ENCODE measurements at places on chromosomes 3 and 15.

- no peak for DNase-seq
These were observed 262.8 kb upstream of the TBL1XR1 start for GRCh38 chr3:177460047-177460446.

GRCh38 chr3:196643201-196643749 is 3.8 kb downstream of the NRROS start:
- DNase-seq = no peak

GRCh38 chr3:72914383-72914782 is 26.5 kb downstream of the GXYLT2 start:
- DNase-seq = no peak

DNA sequence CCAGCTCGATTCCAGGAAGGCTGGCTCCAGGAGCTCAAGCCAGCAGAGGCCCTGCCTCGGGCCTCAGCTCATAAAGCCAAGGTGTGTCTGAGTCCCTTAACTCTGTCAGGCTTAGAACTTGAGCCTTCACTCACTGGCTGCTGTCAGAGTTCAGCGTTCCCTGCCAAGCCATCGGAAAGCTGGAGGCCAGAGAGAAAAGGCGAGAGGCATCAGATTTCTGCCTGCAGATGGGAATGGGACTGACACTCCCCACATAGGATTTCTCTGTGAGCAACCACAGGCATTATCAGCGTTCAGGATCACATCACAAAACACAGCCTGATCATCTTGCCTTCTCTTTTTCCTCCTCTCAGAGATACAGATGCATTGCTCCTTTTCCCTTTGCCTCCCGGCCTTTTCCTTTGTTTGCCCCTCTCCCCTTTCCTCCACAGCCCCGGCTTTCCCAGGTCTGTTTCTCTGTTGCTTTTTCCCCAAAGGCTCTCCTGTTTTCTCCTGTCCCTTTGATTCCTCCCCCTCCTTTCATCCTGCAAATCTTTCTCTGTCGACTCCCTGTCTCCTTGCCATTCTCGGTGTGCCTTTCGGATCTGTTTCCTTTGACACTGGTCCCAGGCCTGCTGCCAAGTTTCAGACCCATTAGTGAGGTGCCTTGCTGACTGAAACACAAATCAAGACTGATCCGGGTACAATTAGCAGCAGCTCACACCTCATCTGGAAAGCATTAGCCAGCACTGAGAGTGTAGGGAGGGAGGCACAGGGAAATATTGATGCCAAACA is 44.5 kb upstream of the BOC start:
- DNase-seq = no peak

GRCh38 chr3:16512435-16513140 is 911 bp downstream of the RFTN1 start:
- DNase-seq = peak; percentile 34

GRCh38 chr3:127970966-127971592 is 56.0 kb downstream of the KBTBD12 start:
- no peak for DNase-seq

DNA sequence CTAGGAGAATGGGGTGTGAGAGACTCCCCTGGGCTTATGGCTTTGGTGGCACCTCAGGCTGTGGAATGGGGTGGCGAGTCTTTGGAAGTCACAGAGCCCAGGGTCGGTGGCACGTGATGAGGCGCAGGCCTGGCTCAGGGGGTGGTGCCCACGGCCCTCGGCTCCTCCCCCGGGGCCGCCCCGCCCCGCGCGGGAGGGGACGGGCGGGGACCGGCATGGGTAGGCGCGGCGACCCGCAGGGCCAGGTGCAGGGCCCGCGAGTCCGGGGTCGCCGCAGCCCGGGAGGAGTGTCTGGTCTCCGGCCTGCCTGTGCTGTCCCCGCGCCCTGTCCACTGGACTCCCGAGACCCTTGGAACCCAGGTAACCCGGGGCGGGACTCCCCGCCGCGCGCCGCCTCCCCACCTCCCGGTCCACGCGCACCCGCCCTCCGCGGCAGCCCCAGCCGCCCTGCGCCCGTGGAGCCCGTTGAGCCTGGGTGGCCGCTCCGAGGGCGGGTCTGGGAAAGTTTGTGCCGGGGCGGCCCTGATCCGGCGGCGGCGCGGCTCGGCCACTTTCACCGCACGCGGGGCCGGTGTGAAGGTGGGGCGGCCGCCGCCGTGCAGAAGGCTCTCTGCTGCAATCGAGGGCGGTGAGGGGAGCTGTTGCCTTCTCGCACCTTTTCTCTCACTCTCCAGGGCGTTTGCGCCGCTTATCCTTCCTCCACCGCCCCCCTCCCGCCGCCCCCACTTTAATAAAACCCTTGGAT is at the start of gene PAQR5:
Gene PAQR5, plus strand, starts transcription at position 216 of the 745 bp plus-strand sequence. CDS start 61,169 bp downstream, outside the sequence.
- no peak for DNase-seq

- DNase-seq = no peak
These were observed at the start of gene LTF for GRCh38 chr3:46464326-46465195. LTF (minus strand) TSS chr3:46464905; CDS start chr3:46464867, 38 bp downstream.

GRCh38 chr3:196207833-196208607 is 3.2 kb downstream of the ZDHHC19 start:
- DNase-seq = no peak

DNA sequence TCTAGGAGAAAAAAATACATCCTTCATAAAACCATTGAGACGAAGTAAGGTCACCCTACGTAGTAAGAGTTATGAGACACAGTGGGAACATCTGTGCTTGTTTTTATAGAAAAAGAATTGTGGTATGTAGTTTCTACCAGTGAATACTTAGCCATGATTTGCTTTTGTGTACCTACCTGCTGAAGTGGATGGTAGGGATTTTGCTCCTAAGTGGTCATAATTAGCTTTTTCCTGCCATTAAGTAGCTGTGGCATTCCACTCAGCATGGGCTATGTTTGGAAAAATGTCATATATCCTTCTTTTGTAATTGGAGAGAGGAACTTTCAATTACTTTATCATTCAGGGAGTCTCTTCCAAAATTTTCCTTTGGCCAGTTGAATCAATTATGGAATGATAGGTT is 63.7 kb downstream of the CHD2 start:
- no peak for DNase-seq

GRCh38 chr15:74540761-74541493 is at the start of gene ARID3B:
ARID3B (plus strand) TSS chr15:74541220; CDS start chr15:74543937, 2,717 bp downstream.
- peak; percentile 94 for DNase-seq

GRCh38 chr3:129598000-129598381 is 8.5 kb downstream of the PLXND1 start:
- no peak for DNase-seq

- no peak for DNase-seq
These were observed 588.3 kb upstream of the SEMA6D start for GRCh38 chr15:47129033-47129432.

- DNase-seq = no peak
These were observed 122.3 kb downstream of the ATP1B3 start for GRCh38 chr3:141998669-141999290.

- DNase-seq = no peak
These were observed 895.5 kb downstream of the ROBO2 start for GRCh38 chr3:77935418-77935817.

GRCh38 chr3:117439812-117440211 is 730.2 kb downstream of the TUSC7 start:
- no peak for DNase-seq

DNA sequence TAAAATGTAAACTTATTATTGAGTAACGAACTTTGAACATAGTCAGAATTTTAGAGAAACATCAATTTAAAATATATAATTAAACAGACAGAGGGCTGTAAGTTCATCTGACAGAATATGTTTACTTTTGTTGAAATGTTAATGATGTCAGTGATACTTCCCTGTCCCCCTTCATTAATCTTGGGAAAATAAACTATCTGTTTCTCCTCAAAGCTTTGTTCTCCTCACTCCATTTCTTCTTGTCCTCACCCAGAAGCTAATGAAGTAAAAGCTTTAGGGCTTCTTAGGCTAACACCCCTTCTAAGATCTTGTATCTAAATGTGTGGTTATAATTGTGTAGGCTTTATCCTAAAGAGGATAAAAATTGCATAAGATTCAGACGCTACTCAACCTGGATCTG is 1031.8 kb downstream of the FHIT start:
- no peak for DNase-seq

DNA sequence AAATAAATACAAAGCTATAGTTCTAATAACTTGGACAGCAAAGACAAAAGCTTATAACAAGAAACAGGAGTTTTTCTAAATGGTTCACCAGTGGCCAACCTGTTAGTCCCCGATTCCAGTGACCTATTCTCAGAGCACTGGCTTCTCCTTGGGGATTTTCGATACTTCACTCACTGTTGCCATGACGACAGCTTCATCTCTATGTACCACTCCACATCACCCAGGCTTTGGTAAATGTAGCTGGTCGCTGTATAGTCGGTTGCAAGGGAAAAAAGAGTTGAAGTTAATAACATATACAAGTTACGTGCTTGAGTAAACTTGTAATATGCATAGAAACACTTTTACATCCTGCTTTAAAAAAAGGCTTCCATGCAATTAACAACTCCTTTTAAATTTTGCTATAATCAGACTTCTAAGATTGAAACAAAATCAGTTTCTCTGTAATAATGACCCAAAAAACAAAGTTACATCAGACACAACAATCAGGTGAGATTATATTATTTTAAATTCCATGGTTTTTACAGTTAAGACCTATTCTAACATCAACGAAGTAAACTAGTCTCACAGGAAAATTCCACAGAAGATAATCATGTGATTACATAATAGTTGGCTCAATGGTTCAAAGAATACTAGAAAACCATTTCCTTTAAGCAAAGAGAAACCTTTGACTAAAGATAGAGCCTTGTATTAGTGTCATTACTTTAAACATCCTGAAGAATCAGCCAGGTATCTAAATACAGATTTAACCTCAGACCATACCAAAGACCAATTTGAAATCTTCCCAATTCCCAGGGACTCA is 2.9 kb downstream of the CCNL1 start:
- DNase-seq = no peak

- DNase-seq = no peak
These were observed 178.4 kb upstream of the CDIN1 start for GRCh38 chr15:36400936-36401585.

GRCh38 chr3:46721009-46721408 is 3.3 kb upstream of the PRSS50 start:
- no peak for DNase-seq

DNA sequence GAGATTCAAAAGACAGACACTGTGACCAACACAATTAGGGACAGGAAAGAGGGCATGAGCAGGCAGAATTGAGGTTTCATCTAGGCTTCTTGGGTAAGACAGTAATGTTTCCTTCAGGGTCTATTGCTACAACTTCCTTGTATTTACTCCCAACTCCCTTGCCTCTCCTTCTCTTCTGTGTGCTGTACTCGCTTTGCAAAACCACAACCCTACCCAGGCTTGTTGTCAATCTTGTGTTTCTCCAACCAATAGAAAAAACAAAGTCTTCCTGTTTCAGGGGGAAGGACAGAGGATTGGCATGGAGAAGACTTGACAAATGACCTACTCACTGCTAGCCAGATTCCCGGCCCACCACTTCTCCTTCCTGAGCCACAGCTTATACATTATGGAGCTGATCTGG is 36.3 kb upstream of the MASP1 start:
- no peak for DNase-seq

GRCh38 chr3:84830476-84830875 is 128.3 kb upstream of the CADM2 start:
- DNase-seq = no peak

DNA sequence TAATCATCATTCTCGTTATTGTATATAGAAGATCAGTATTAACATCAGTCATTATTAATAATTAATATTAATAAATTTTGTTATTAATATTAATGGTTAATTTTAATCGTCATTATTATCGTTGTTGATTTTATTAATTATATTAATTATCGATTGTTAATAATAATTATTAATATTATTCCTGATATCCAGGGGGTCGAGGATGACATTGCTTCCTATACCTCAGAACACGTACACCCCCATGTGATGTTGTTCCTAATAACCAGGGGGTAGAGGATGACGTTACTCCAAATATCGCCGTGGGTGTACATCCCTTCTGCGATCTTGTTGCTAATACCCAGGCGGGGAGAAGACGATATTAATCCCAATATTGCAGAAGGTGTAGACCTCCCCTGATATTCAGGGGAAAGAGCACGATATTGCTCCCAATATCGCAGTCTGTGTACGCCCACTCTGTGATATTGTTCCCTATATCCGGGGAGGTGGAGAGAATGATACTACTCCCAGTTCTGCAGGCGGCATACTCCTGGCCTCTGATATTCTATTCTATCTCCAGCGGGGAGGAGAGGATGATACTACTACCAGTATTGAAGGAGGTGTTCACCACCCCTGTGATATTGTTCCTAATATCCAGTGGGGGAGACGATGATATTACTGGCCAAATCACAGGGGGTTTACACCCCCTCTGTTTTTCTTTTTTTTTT is 22.3 kb upstream of the BMF start:
- DNase-seq = no peak

DNA sequence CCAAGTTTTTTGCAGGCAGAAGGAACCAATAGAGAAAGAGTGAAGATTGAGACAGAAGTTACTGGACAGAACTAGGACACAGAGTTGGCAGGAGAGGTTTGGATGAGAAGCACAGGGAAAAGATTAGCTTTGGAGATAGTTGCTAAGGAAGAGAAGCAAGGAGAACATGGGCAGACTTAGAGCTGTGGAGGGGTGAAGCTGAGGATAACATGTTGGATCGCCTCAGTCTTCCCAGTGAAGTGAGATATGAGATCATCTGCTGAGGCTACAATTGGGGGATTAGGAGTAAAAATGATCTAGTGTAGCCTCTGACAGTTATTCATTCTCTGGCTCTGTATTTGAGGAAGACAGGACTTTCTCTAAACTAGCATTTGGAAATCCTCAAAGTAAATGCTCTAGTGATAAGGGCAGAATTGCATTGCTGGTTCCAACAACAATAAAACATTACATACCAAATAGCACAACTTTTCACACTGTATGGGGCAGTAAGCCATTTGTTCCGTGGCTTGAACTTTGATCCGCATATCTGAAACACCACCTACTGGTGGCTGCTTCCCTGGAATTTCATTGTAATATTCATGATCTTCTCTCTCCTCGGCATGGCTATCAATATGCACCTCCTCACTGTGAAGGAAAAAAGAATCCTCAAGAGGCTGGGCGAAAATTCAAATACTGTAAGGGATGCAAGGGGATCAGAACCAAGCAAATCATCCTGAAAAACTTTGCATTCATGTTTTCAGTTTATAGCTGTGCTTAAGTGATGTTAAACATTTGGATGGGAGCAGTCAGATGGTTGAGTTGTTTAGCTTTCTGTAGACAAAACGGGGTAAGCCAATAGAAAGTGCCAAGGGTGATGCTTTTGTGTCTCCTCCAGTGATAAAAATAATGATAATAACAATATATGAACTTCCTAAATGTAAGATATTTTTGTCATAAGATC is 22.2 kb upstream of the EID1 start:
- DNase-seq = no peak

DNA sequence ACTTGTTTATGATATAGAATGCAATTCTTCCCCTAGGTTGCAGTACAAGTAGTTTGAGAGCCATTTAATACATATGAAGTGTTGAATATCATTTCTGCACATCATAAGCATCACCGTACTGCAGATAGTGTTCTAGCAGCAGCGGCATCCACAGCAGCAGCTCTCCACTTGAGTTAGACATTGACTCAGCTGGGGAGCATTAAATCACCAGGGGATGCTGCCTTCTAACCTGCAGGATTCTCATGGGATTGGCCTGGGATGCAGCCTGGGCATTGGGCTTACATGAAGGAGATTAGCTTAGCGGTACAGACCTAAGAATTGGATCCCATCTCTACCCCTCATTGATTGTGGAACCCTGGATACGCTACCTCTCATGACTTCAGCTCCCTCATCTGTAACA is 43.3 kb downstream of the CNTN3 start:
- no peak for DNase-seq
